Natural killer cell (primary cell): ENCODE measurements at places on chromosomes 11 and 22. TPM values are rescaled to one million over a fixed set of nuclear protein-coding genes. Genes with fewer than 3 reads are reported as not detected.

SLC37A2 gene
- total RNA-seq: 3.2 TPM

SLC22A12 gene
- total RNA-seq: not detected

LMNTD2 gene
- total RNA-seq: 5.0 TPM

PDGFB gene
- total RNA-seq: 0.31 TPM

NPTXR gene
- 8.2 TPM for total RNA-seq

OR4C46 gene
- not detected for total RNA-seq

RNF141 gene
- 10.3 TPM for total RNA-seq

OR2AT4 gene
- total RNA-seq: not detected

OR52N5 gene
- not detected for total RNA-seq

CCDC116 gene
- not detected for total RNA-seq

SNX32 gene
- total RNA-seq: 2.0 TPM

CAPRIN1 gene
- total RNA-seq: 158 TPM

TSPAN18 gene
- total RNA-seq: 1.9 TPM

MRPL23 gene
- 31.2 TPM for total RNA-seq

KCNE3 gene
- 1.3 TPM for total RNA-seq

OR8D1 gene
- total RNA-seq: not detected

ACRV1 gene
- total RNA-seq: not detected

BBOX1 gene
- total RNA-seq: not detected

DSCAML1 gene
- not detected for total RNA-seq
